ENCODE measurements at places on chromosomes 12 and 14.

DNA sequence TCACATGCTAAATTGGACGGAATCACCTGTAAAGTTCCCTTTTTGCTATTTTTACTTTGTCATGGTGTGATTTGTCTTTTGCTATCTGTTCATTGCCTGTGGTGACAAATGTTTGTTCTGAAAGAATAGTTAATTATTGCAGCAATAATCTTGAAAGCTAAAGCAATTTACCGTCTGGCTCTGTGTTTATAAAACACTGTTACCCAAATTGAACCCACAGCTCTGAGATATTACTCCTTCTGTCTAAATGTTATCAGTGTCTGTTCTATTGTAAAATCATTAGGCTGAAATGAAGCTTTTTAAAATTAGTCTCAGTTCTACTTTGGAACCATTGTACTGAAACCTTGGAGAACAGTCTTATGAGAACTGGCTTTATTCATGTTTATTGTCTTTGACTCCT lies 42.5 kb downstream of the TMX1 start:
- DNase-seq = no peak

DNA sequence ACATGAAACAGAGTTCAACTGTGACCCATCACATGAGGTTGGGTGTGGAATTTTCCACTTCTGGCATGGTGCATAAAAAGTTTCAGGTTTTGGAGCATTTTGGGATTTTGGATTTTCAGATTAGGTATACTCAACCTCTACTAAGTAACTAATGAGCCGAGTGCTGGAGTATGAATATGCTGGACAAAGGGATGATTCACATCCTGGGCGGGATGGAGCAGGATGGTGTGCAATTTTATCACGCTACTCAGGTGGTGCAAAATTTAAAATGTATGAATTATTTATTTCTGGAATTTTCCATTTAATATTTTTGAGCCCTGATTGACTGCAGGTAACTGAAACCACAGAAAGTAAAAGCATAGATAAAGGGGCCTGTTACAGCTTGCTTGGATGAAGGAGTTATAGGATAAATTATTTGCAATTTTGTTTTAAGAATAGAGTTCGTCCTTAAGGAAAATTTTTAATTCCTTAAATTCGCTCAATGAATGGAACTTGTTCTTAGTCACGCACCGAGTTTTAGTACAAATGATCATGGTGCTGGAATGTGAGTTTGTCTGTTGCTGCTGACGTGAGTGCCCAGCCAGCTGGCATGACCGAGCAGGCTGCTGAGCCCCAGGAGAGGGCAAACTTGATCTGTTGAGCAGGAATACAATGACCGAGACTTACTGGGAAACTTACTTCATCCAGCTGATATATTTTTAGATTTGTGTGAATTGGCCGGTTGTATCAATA lies 176.3 kb downstream of the ESR2 start:
- no peak for DNase-seq

DNA sequence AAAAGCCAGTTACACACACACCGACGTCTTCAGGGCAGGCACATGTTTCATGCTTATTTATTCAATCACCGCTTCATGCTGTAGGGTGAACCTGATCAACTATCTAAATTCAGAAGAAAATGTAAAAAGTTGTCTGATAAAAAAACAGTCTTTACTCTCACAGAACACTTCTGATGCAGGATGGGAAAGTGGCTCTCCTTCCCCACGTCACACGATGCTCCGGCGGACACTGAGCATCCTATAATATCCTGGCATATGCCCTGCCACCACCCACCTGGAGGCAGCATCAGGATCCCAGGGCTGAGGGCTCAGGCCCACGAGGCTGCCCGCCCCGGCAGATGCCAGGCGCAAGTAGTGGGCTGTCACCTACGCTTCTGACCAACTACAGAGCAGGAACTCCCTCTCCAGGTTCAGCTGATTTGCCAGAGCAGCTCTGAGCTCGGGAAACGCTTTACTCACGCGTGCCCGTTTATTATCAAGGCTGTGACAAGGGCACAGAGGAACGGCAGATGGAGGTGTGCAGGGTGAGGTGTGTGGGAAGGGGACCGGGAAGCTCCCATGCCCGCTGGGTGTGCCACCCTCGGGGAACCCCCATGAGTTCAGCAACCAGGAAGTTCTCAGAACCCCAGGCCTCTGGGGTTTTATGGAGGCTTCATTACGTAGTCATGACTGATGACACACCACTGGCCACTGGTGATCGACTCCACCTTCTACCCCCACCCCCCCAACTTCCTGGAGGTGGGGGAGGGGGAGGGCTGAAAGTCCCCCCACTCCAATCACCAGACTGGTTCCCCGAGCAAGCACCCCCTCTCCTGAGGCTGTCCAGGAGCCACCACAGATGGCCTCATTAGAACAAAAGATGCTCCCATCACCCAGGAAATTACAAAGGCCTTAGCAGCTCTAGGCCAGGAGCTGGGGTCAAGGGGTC lies 32.1 kb downstream of the SLC15A4 start:
- no peak for DNase-seq

DNA sequence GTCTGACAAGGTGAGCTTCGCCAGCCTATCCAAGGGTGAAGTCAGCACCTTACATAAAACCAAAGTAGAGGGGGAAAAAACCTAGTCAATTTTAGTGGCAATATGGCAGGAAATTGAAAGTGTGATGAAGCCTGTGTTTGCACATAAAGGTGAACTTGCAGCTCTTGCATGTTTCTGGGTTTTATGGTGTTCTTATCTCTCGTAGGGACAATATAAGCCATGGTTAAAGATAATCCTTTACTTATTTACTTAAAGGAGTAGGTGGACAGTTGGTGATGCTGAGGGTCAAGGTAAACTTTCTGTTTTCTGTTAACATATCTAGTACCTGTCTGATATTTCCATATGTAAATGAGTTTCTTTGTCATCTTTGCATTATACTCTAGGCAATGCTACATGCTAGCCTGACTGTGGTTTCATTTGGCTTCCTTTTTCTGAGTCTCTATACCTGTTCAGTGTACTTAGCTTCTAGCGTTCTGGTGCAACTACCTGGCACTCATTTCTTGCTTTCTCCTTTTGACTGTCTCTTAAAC lies 32.8 kb downstream of the CCDC91 start:
- no peak for DNase-seq

DNA sequence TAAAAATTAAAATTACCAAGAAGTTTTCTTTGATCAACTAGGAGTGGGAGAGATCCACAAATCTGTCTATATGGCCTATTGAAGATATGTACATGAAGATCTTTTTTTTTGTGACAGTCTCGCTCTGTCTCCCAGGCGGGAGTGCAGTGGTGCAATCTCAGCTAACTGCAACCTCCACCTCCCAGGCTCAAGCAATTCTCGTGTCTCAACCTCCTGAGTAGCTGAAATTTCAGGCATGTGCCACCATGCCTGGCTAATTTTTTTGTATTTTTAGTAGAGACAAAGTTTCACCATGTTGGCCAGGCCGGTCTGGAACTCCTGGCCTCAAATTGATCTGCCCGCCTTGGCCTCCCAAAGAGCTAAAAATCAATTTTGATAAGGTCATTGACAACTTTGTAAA lies 4.6 kb upstream of the NFATC4 start:
- no peak for DNase-seq

DNA sequence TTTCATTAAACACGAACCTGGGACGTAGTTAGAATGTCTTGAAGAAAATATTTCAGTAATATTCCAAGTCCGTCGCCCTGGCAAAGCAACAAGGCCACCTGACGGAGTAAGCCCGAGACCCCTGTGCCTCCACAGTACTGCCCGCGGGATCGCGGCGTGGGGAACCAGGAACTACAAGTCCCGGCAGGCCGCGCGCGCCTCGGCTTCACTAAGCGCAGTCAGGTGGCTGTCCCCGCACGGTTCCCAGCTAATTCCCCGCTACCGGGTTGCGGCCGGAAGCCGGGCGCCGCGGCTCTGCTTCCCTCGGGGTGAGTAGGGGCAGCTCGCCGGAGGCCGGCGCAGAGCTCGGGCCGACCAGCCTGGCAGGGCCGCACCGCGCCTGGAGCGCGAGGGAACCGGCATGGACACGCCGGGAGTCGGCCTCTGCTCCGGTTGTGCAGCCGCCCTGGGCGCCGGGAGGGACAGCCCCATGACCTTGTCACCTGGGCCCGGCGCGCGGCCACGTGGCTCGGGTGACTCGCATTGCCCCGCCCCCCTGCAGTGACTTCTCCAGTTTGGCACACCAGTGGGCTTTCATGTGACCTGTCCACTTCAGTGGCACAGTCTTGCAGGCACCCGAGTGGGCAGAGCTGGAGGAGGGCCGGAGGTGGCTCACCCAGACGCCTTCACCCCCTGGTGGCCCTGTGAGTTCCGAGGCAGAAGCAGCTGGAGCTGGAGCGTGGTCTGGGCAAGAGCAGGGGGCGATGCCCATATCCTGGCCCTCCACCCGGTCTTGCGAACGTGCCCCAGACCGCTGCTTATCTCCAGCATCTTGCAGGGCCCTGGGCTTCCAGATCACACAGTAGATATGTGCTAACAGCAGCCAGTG lies at the start of gene ADCK1:
ADCK1 (plus strand) TSS at position 247 of the 868 bp plus-strand sequence. CDS start 18,870 bp downstream, outside the sequence.
- peak; percentile 60 for DNase-seq

DNA sequence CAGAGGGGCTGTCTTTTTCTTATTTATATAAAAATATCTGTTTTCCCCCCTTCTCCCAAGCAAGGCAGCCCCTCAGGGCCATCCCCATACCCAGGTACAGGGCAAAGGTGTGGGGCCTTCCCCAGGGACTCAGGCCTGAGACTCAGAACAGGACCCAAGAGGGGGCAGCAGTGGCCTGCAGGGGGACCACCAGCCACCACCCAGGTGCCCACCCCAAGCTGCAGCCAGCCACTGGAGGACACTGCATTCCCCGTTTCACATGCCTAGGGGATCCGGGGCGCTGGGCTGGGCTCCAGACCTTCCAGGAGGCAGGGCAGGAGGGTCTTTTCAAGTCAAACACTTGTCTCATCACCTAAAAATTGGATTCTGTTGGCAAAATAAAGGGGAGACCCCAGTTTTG lies 83.3 kb downstream of the SCARB1 start:
- no peak for DNase-seq

DNA sequence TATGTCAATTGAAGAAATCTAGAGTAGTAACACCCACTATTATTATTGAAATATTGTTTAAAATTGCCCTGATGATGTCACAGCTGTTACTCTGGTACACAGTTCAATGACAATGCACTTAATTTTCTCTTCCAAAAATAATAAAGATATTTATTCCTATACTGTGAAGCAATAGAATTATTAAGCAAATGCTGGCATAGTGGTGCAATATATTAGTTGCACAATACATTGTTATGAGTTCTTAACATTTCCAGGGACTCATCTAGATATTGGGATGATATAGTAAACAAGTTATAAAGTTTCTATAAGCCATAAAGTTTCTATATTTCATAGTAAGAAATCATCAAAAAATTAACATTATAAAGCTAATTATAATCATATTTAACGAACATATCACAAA lies 897.8 kb downstream of the LRFN5 start:
- DNase-seq = no peak

GRCh38 chr14:27917896-27918295 lies 848.7 kb upstream of the FOXG1 start:
- no peak for DNase-seq

- peak; percentile 61 for DNase-seq
These were observed 30.6 kb upstream of the RPLP0 start for GRCh38 chr12:120231316-120232011.

- DNase-seq = no peak
These were observed 8.5 kb upstream of the PTPRR start for GRCh38 chr12:70929029-70929428.

DNA sequence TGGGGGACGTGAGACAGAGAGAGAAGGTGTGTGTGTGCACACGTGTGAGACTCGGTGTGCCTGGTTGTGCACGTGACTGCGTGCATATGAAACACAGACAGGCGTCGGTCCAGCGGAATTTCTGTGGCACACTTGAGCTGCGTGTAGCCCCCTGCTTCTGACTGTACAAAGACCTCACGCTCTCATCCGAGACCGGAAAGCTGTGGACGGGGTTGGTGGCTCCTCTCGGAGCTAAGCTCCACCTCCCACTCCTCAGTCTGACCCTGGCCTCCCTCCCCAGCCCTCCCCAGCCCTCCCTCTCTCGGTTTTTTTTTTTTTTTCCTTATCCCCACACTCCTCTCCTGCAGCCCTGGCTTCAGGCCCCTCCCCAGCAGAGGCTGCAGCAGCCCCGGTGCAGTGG lies 8.3 kb upstream of the C14orf180 start:
- DNase-seq = no peak

DNA sequence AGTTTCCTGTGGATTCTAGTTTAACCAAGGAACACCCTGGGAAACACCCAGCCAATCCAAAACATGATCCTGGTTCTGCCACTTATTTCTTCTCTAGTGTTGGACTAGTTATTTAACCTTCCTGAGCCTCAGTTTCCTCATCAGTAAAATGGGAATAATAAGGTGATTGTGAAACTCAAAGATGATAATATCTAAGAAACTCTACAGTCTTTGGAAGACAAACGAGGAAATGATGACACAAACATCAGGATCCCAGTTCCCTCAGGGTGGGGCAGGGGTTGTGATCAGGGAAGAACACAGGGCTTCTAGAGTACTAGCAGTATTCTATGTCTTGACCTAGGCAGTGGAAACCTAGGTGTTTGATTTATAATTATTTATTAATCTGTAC lies 18.1 kb upstream of the TMEM106C start:
- DNase-seq = no peak

DNA sequence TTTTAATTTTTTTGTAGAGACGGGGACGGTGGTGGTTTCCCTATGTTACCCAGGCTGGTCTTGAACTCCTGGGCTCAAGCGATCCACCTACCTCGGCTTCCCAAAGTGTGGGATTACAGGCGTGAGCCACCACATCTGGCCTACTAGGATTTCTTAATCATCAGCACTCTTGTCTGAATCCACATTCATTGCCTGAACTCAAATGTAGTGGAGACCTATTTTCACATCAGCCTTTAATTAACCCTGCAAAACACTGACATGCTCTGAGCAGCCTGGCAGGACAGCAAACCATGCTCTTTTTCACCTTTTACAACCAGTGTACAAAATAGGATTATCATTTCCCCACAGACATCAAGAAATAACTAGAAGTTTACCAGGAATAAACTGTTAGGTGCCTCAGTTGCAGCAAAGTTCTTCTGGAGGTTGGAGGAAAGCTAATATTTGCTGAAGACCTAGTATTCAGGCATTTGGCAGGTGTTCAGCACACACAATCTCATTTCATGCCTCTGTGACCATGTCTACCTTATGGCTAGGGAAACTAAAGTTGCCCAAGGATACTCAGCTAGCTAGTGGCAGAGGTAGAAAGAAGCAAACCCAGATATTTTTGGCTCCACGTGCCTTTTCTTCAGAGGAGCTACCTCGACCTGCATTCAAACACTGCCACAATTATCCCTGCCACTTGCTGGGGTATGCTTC lies 37.7 kb downstream of the CFL2 start:
- no peak for DNase-seq

GRCh38 chr14:100679707-100680438 lies 46.8 kb upstream of the DLK1 start:
- DNase-seq = no peak

Data from CMK (cell line).